A172 (cell line): ENCODE measurements at places on chromosomes 11 and 22.

DNA sequence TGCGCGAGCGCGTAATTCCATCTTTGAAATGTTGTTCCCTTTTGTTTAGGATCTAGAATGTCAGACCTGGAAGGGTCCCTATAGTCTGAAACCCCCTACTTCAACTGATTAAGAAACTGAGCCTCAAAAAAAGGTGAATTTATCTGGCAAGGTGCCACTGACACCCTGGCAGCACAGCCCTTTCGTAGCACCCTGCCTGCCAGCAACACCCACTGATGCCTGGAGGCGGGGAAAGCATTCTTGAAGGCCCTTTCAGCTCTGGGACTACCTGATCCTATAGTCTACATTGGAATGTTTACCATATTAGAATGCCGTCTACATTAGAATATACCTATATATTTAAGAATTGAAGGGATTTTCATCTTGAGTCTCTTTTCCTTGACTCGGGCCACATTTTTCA is 542.3 kb downstream of the BUD13 start:
- no peak for DNase-seq

DNA sequence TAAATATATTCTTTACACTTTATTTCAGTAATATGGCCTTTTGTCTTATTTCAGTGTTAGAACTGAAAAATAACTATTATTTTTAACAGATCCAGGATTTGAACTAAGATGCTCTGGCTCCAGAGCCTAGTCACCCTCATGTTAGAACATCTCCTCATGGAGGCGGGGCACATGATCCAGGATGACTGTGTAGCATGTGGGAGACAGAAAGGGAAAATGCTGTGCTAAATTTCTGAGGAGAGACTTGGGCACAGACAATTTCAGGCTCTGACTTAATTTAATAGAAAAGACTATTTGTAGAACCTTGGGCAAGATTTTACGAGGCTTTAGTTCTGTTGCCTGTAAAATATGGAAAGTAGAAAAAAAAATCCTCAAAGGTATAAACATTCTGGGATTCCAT is 24.1 kb downstream of the CTSC start:
- no peak for DNase-seq

DNA sequence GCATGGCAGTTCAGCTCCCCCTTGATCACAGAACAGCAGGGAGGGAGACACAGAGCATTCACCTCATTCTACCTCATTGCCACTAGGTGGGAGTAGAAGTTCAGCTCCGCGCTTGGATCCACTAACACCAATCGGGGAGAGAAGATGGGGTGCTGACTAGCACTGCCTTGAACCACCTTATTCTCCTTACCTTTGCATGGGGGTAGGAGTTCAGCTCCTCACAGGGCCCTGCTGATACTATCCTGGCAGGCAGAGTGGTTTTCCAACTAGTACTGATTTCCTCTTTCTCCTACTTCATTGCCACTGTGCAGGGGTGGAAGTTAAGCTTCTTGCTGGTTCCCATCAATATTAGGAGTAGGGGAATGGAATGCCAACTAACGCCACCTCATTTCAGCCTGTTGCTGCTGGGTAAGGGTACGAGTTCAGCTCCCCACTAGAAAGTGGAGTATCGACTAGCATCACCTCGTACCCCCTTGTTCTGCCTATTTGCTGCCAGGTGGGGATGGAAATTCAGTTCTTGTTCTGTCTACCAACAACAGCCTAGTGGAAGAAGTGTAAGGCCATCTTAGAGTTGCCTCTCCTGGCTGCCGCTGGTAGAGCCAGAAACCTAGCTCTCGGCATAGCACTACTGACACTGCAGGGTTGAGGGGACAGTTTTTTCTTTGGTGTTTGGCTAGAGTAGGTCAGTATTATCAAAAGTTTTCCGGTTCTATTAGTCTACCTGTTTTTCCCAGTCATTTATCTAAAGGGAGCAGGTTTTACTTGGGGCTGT is 550.9 kb upstream of the CCDC90B start:
- DNase-seq = peak; percentile 65

GRCh38 chr22:49326558-49326957 is 501.1 kb downstream of the BRD1 start:
- DNase-seq = no peak

GRCh38 chr11:68127714-68128681 is 6.8 kb upstream of the CHKA start:
- no peak for DNase-seq

DNA sequence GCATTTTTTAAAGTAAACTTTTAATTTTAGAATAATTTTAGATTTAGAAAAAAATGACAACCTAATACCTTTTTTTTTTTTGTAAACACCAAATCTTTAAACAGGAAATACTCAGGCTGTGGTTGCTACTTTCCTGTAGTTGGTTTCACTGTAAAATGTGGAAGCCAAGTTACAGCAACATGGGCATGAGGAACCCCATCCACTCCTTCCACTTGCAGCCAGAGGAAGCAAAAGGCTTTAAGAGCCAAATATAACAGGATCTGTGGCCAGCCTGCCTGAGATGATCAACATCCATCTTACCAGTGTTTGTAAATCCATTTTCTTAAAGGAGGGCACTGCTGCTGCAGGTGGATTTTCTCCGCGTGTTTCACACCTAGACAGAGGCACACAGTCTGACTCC is 66.2 kb downstream of the TNRC6B start:
- no peak for DNase-seq

DNA sequence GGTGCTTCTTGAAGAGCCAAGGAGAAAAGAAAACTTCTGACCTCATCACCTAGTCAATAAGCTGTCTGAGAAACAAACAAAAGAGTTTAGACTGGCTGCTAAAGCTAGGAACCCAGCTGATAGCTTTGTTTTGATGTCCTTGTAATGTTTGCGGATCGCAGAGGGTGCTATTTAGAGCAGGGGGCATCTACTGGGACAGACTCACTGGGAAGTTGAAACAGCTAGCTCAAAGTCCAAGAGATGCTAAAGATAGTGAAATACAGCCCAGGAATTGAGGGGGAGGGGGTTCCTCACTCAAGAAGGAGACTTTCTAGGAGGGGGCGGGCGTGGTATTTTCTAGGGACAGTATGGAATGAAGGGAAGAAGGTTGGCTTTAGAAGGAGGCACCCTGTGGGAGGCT is 18.9 kb downstream of the ZBTB16 start:
- no peak for DNase-seq

DNA sequence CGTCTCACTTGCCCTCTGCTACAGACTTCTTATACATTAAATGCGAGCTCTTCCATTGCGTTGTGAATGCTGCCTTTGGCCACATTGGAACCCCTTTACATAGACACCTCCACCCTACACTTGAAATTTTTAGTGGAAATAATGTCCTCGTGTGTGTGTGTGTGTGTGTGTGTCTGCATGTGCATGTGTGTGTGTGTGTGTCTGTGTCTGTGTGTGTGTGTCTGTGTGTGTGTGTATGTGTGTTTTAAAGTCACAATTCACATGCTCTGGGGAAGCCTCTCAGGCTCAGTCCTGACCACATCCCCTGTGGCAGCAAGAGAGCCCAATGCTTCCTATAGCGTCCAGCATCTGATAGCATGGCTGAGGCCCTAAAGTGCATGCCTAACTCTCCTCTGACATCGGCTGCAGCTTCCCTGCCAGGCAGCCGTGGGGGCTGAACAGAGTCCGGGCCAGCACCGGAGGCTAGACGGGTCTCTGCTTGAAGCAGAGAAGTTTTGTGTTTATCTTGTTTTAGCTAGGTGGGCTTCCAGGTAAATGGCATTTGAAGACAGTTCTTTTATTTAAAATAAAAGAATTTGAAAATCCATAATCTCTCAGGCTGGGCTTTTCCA is 64.5 kb upstream of the EMID1 start:
- DNase-seq = no peak

DNA sequence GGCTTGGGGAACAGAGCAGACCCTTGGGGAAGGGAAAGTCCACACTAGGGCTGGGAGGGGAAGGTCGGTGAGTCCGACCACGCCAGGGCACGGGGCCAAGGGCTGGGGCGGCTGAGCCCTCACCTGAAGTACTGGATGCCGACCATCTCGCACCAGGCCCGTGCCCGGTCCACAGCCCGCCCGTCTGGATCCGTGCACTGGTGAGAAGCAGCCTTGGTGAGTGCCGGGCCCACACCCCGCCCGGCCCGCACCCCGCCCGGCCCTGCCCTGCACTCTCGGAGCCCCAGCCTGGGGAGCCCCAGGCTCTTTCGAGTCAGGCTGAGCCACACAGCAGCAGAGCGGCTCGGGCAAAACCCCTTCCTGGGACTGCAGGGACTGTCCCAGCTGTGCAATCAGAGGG is 1.9 kb upstream of the BAIAP2L2 start:
- DNase-seq = no peak

DNA sequence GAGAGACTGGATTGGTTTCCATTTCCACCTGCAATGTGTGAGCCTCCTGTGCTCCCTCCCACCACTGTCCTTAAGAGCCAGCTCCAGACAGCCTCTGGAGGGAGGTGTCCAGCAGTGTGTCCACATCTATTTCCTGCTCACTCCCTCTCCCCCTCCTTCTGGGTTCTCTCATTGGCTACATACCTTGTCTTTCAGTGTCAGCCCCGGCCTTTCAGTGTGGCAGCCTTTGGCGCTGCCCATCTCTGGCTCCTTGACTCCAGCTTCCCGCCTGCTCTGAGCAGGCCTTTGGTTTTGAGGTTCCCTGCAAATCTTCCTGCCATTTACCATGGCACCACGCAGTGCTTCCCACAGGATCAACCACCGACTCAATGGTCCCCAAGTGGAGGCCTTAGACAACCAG is 19.0 kb upstream of the PTPRJ start:
- DNase-seq = peak; percentile 67

GRCh38 chr11:57054817-57055216 is 66.1 kb downstream of the OR5AK2 start:
- no peak for DNase-seq

DNA sequence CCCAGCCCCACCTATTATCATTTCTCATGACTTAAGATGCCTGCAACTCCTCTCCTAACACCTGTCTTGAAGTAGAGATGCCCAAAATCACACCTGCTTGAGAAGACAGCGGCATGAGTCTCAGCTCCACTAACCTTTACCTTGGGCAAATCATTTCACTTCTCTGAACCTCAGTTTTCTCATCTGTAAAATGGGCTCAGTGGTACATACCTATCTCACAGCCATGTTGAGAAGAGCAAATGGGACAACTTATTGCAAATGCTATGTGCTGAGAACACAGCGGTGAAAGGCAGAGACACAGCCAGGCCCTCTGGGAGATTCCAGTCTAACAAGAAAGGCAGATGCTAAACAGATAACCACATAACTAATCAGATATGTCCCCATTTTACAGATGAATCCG is 7.8 kb downstream of the TST start:
- DNase-seq = no peak

DNA sequence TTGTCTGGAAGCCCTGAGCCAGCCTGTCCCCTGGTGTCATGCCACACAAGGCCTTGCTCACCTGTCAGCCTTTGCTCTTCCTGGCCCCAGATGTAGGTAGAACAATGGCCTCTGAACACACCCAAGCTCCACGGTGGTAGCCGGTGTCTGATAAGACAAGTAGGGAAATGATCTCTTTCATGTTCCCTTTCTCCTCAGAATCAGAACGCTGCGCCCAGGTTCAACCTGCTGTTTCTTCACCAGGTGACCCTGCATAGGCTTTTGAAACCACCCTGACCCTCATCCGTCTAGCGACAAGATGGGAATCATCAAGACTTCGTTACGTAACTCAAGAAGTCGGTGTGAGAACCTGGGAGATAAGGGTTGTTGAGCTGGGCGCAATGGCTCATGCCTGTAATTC is 28.7 kb upstream of the YWHAH start:
- no peak for DNase-seq

- peak; percentile 57 for DNase-seq
These were observed 147.4 kb upstream of the TEAD1 start for GRCh38 chr11:12526789-12527188.

DNA sequence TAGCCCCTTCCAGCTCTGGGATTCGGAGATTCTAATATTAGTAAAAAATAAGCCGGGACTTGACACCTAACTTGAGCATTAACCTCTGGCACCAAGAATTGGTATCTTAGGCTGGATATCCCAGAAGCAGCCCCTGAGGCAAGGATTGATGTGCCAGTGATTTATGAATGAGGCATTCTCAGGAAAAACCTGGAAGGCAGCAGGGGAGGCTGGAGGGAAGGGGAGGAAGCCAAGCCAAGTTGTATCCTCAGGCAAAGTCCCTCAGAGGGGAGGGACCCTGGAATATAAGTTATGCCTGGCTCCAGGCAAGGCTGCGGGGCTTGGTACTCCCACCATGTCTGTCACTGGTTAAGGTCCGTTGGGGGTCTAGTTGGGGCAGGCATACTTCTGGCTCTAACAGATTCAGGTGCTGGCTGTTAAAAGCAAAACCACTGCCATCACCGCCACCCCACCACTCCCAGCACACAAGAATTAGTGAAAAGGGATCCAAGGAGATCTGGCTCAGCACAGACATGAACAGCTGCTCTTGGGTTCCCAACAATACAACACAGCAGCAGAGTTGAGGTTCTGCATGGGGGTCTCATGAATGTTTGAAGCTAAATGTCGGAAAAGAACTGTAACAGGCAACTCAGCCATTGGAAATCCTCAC is 29.8 kb downstream of the LMO2 start:
- DNase-seq = no peak

DNA sequence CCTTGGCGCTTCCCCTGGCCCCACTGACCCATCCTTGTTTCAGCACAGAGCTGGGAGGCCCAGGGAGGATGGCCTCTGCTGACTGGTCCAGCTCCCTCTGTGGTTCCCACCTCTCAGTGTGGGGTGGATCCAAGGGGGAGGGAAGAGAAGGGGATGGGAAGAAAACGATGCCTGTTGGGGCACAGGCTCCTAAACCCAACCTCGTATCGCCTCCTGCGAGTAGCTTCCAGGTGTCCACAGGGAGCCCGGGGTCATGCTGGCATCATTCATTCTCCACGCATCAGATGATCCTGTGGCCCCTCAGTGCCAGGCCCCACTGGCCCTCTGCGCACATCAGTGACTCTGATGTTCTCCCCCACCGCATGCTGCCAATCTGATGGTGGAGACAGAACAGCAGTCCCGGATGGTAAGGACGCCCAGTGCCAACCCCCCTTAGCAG is 5.1 kb downstream of the MYEOV start:
- peak; percentile 89 for DNase-seq

GRCh38 chr22:22692707-22693530 is 48.5 kb downstream of the GGTLC2 start:
- peak; percentile 38 for DNase-seq

DNA sequence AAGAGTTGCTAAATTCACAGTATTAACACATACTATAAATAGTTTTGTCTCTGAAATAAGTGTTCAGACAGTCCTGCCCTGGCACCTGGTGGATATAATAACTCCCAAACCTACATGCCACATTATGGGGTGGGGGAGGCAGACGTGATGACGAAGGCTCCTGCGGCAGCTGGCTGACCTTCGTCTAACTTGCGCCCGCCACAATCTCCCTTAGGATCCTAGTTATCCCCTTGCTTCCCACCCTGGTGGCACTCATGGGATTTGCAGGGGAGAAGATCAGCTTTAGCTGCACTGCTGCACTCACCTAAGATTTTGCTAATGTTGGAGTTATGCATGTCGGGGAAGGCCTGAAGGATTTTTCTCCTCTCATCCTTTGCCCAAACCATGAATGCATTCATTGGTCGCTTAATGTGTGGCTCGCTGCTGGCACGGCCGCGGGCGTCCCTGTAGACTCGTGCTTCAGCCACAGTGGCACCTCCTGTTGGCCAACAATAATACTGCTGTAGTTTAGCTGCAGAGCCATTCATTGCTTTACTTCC is 367.6 kb downstream of the SOX6 start:
- no peak for DNase-seq
